Heart left ventricle (tissue), 16 donors: ENCODE measurements at places on chromosomes 12 and 14.

DNA sequence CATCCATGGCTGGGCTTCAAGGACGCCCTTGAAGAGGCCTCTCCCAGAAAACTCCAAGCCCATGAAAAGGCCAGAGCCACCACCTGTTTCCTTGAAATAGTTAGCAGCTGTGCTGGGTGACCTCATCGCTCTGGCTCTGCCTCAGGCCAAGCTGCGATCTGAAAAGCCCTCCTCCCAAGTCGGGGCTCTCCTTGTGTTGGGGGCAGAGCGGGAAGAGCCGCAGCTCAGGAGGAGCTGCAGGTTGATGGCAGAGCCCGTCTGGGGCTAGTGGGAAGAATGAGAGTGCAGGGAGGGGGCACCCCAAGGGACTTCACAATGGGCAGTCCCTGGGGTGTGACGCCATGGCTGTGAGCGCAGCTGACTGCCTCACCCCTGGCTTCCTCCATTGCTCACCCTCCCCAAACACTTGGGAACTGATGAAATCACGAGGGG lies 50.0 kb upstream of the STON2 start:
- H3K4me1 ChIP-seq: peaks cover 7% of the 10 kb centered on the region
- no peak overlapping the region for H3K4me3 ChIP-seq
- peak overlapping the region; percentile 75 for H3K27ac ChIP-seq
- no peaks in the 10 kb centered on the region for H3K36me3 ChIP-seq
- H3K27me3 ChIP-seq: peaks cover 10% of the 10 kb centered on the region

- H3K4me1 ChIP-seq: no peaks in the 10 kb centered on the region
- H3K36me3 ChIP-seq: no peaks in the 10 kb centered on the region
- no peak for DNase-seq
- no peak overlapping the region for H3K4me3 ChIP-seq
- peak overlapping the region; percentile 71 for H3K27ac ChIP-seq
Observed at GRCh38 chr12:16300736-16301135, 23.3 kb upstream of the SLC15A5 start.

DNA sequence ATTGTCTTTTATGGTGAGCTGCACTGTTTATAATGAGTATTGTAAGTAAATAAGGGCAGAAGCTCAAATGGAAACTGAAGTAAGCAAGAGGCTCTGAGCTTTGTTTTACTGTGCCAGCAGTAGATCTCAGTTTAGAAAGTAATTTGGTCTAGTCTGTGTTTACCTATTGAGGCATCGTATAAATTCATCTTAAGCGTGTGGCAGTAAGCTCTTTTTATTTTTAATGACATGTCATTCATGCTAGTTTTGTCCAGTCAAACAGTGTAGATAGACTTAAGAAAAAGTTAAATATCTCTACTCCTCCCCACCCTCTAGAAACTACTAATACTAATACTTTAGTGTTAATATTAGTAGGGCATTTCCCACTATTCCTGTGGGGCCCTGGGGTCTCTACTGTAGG lies 2.0 kb downstream of the ANO6 start:
- H3K4me3 ChIP-seq: peak overlapping the region; percentile 90
- DNase-seq: no peak
- H3K27me3 ChIP-seq: no peaks in the 10 kb centered on the region
- no peaks in the 10 kb centered on the region for H3K36me3 ChIP-seq
- H3K4me1 ChIP-seq: peaks cover 39% of the 10 kb centered on the region

- H3K27me3 ChIP-seq: peaks cover 4% of the 10 kb centered on the region
- H3K36me3 ChIP-seq: no peaks in the 10 kb centered on the region
- H3K4me3 ChIP-seq: no peak overlapping the region
- no peak for DNase-seq
- no peaks in the 10 kb centered on the region for H3K4me1 ChIP-seq
Observed at GRCh38 chr12:128259556-128260070, 7.4 kb upstream of the TMEM132C start.

DNA sequence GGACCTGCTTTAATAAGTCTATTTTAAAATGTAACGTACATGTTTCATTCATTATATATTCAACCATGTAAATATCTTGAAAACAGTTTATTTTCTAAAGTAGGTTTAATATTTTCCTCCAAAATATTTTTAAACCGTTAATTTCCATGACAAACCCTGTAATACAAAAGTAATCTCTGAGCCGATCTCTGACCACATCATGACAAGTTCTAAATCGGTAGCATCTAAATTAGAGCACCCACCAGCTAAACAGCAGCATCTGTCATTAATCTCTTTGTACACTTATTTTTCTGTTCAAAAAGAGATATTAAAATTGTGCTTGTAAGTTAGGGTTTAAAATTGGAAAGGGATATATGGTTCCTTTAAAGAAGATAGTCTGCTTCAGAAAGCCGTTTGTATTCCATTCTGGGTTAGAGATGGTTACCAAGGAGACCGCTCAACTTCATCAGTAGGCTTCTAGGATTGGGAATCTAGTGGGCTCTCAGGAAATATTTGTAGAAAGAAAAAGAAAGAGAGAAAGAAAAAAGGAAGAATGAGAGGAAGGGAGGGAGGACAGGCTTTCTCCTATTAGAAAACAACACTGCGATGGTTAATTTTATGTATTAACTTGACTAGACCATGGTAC lies 232.5 kb upstream of the FOXN3 start:
- H3K4me3 ChIP-seq: no peak overlapping the region
- H3K36me3 ChIP-seq: no peaks in the 10 kb centered on the region
